Substantia nigra (tissue), 51 donors: ENCODE measurements at places on chromosomes 3 and 15.
A peak's percentile ranks its signal among the peaks of the same experiment; 100 is the strongest.

- no peak for DNase-seq
Measured at GRCh38 chr3:196169836-196170240, 41.4 kb downstream of the ZDHHC19 start.

GRCh38 chr3:60528651-60529050 lies 722.6 kb downstream of the FHIT start:
- no peak for DNase-seq

DNA sequence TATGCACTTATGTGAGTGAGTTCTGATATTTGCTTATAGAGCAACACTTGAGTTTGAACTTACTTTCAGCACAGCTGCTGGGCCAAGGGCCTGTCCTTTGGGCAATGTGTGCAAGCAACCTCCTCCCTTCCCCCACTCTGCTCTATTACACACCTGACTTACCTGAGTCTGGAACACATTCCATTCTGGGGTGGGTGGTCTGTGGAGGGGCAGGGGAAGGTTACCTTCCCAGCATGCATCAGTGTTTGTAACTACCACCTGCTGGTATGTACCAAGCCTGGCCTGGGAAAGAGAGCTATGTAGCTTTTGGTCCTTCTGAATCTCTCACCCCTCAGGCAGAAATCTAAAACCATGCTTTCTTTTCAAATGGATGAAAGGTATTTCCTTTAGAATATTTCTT lies 103.0 kb downstream of the ISL2 start:
- no peak for DNase-seq

DNA sequence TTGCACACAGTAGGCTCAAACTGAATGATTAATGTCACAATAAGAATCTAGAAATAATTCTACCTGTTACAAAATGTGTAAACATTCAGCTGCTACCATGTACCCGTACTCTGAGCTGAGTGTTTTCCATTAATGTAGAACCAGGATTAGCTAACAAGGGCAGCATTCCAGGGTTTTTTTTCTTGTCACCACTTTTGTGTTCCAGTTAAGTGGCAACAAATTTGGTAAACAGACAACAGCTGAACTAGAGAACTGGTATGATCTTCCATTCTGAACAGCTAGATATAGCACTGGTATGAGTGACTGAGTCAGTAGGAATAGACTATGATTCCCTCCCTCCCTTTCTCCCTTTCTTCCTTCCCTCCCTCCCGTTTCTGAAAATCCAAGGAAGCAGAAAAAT lies 229.4 kb downstream of the CD47 start:
- no peak for DNase-seq

GRCh38 chr15:85128621-85129020 lies 147.0 kb downstream of the PDE8A start:
- DNase-seq: no peak

GRCh38 chr15:77083381-77084160 lies 12.7 kb upstream of the TSPAN3 start:
- peak; percentile 81 for DNase-seq

- no peak for DNase-seq
Measured at GRCh38 chr3:185042312-185043050, 110.4 kb downstream of the C3orf70 start.

- no peak for DNase-seq
Measured at GRCh38 chr3:108497271-108497670, 13.1 kb downstream of the MYH15 start.

GRCh38 chr3:166993015-166993630 lies 387.0 kb downstream of the ZBBX start:
- no peak for DNase-seq

DNA sequence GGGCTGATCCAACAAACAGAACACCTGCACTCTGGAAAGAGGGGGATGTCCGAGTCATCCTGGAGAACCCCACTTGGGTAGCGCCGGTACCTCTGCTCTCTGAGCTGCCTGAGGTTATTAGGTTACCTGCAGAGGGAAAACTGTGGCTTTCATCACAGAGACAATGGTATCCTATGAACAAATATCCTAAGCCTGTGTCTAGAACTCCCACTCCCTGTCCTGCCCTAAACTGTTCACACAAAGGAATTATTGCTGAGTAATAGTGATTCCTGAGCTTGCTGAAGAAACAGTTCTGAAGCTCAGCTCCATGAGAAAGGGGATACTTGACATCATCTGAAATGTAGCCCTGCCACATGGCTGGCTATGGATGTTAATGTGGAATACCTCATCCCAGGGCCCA lies 31.9 kb upstream of the WNT5A start:
- no peak for DNase-seq

- no peak for DNase-seq
Measured at GRCh38 chr3:2861920-2862319, 248.3 kb downstream of the IL5RA start.

DNA sequence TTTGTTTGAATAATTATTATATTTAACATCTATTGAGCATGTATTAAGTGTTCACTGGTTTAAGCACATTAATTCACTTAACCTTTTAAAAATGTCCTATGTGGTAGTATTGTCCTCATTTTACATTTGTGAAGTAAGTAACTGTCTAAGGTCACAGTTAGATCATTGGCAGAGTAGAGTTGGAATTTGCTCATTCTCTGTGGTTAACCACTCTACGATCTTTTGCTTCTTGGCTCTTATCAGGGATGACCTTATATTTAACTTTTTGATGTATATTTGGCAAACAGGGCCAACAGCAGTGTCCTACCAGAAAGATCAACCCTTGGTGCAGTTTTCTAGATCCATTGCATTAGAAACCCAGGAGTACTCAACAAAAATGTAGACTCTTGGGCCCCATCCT lies 34.0 kb downstream of the PXK start:
- DNase-seq: no peak
